ENCODE measurements at places on chromosomes 2 and 18.

GRCh38 chr2:134348239-134348638 lies 94.4 kb downstream of the MGAT5 start:
- no peak for DNase-seq

- DNase-seq, result no peak
Measured at GRCh38 chr2:157361526-157361925, 35.9 kb upstream of the ERMN start.

DNA sequence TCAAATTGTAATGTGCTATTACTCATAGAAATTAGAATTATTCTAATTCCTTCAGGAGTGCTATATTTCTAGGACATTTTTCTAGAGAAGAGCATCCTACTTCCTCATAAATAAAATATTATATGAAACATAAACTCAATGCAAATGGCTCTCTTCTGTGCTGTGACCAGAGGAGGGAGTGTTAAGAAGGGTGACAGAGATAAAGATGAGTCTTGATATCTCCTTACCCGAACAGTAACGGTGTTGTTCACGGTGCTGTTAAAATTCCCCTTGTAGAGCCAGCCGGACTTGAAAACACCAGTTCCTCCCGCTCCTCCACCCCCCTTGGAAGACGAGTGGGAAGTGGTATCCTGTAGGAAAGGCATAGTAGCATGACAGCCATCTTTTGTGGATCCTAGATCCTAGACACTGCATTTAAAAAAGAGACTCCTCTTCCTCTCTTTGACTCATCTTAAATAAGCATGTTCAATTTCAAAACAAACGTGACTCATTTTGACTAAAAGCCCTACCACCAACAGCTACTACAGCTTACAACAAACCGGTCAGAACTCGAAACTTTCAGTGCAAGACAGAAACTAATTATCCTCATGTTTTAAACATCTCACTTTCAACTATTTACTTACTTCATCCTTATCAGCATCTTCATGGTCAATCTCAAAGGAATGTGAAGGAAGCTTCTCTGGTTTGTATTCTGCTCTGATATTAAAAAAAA lies 156.3 kb downstream of the DOCK10 start:
- no peak for DNase-seq

- no peak for DNase-seq
Measured at GRCh38 chr2:237540823-237541222, 25.6 kb upstream of the PRLH start.

DNA sequence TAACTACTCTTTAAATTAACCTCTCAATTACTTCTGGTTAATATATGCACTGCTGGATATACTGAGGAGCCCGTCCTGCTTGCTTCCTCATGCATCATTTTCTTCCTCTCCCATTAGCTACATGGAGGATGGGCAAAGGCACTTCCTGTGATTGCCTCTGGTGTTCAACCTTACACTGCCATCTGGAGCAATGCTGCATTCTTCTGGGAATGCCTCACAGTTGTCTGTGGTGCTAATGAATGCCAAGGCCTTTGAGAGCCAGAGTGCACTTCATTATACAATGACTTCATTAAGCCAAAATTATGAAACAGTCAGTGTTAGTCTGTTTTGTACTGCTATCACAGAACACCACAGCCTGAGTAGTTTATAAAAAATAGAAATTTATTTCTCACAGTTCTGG lies 134.8 kb upstream of the DOCK10 start:
- DNase-seq, result no peak

Data from SK-N-DZ (cell line).